HL-60 (cell line): ENCODE measurements at places on chromosomes 2 and 18.
A peak's percentile ranks its signal among the peaks of the same experiment; 100 is the strongest.

DNA sequence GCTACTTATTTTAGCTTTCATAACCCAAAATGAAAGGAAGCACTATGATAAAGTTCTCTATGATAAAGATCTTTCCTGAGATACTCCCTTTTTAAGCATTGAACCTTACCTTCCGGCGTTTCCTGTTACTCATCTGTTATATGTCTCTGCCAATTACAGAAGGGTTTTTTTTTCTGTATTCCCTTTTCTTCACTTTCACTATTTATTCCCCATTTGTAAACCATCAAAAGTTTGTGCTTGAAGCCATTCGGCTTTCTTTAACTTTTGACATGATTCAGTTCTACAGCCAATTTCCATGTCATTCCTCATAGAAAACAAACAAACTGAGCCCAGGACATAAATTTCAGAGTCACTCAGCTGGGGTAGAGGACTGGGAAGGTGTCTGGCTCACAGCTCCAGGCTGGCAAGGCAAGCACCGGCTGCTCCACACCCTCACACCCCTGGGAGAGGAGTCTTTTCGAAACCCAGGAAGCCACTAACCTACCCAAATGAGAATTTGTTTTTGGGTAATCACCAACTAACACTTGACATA lies 429.4 kb upstream of the TRIB2 start:
- no peak for DNase-seq

GRCh38 chr2:23696752-23697045 lies 230.2 kb downstream of the ATAD2B start:
- DNase-seq: no peak

DNA sequence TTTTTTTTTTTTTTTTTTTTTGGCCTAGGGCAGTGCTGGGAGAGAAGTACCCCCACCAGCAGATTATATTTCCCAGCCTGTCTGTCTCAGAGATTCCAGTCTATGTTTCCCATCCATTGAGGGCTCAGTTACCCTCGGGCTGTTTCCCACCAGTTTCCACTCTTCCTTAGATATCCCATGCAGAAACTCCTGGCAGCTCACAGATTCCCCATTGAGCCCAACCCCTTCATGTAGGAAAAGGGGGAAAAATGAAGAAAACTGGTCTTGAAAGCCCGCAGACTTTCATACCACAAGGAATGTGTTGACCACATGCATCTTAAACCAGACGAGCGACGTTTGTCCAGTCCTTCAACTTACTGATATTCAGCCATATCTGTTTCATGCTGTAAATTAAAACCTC lies 15.2 kb downstream of the ASXL3 start:
- no peak for DNase-seq

DNA sequence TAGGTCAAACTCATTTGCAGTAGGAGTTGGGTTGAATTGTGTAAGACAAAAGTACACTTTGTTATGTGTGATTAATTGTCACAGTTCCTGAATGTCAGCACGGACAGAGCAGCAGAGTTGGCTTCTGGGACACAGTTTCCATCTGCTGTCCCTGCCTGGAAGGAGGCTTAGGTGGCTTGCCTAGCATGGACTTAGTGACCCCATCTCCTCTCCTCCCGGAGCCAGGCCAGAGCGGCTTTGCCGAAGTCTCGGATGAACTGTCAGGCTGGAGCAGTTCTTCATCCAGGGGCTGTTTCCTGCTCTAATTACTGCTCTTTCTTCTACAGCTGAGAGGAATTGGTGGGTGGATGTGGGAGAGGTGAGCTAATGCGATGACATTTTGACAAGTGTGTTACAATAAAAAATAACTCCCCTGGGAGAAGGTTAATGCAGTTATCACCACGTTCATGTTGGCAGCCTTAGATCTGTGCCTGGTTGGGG lies 102.0 kb downstream of the SH3RF3 start:
- no peak for DNase-seq

GRCh38 chr2:218895759-218896500 lies 15.3 kb downstream of the WNT10A start:
- DNase-seq: no peak

DNA sequence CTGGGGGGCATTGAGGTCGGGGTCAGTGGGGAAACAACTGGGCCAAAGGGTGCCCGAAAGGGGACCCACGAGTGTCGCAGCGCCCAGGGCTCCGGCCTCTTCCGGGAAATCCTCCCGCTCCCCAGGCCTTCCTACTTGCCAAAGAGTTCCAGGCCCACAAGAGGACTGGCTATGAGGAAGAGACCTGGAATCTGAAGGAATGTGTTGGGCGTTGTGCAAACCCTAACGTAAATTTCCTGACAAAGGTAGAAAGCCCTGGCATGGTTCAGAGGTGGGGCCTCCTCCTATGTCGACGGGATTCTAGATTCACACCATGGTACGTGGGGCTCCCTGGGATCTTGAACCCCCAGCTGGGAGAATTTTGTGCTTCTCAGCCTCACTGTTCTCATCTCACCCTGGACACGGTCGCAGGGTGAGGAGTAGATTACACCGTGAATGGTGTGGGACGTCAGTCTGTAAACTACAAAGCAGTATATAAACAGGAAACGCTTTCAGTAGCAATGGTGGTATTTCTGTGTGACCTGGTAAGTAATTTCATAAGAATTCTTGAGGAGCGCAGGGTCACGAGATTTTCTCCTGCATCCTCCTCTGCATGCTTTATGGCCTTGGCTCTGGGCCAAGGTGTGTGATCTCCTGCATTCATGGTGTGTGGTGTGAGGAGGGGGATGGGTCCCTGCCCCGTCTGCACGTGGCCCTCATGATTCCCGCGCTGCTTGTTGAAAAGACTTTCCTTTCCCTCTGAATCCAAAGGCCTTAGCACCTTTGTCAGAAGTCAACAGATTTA lies 868 bp downstream of the HSBP1L1 start:
- peak; percentile 62 for DNase-seq

- DNase-seq: no peak
Measured at GRCh38 chr2:216408426-216409290, 3.6 kb upstream of the SMARCAL1 start.

DNA sequence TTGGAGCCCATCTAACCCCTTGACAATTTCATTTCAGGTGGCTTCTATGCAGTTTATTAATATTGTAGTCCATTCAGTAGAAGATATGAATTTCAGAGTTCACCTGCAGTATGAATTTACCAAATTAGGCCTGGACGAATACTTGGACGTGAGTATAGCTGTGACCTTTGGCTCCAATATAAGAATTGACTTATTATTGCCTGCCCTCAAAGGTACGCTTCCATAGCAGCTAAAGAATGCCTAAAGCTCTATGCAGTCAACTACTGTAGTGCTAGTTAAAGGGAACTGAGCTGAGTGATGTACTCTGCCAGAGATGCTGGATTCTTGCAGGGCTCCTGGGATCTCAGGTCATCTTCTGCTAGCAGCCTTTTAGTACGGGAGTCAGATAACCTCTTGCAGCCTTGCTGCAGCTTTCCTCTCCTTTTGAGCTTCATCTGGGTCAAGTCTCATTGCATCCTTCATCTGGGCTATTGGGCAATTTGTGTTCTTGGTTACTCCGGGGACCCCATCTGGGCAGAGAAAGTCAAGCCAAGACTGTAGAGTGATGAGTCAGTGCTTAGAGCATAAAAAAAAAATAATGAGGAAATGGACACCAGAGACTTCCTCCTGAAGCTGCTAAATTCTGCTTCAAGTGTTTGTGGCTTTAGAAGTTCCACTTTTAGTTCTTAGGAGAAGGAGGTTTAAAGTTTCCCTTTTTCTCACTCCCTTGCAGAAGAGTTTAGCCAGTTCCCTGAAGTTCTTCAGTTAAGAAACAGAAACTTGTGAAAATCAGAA lies 105.6 kb downstream of the PRPF40A start:
- peak; percentile 94 for DNase-seq

DNA sequence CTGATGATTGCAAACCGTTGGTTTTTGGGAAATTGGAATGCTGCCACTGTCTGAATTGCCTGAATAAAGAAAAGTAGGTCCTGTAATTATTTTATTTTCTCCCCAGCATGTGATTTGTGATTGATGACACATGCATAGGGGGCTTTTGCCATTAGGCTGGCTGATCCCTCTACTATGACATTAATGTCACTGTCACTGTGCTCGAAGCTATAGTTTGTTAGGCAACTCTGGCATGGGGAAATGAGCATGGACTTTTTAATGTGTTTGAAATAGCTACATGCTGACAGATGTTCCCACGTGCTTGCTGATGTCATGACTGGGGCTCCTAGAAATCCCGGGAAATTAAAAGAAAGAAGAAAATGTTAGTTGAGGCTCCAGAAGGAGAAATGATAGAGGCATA lies 99.1 kb downstream of the HRH4 start:
- DNase-seq: no peak

- DNase-seq: no peak
Measured at GRCh38 chr2:239813261-239814115, 211.7 kb downstream of the NDUFA10 start.

DNA sequence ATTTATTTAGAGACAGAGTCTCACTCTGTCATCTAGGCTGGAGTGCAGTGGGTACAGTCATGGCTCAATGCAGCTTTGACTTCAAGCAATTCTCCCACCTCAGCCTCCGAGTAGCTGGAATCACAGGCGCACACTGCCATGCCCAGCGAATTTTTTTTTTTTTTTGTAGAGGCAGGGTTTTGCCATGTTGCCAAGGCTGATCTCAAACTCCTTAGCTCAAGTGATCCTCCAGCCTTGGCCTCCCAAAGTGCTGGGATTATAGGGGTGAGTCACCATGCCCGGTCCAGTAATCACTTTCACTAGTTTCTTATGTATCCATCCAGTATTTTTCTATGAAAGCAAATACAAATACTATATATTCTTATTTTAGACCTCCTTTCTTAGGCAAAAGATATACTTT lies 24.0 kb downstream of the PRKAG3 start:
- DNase-seq: no peak

DNA sequence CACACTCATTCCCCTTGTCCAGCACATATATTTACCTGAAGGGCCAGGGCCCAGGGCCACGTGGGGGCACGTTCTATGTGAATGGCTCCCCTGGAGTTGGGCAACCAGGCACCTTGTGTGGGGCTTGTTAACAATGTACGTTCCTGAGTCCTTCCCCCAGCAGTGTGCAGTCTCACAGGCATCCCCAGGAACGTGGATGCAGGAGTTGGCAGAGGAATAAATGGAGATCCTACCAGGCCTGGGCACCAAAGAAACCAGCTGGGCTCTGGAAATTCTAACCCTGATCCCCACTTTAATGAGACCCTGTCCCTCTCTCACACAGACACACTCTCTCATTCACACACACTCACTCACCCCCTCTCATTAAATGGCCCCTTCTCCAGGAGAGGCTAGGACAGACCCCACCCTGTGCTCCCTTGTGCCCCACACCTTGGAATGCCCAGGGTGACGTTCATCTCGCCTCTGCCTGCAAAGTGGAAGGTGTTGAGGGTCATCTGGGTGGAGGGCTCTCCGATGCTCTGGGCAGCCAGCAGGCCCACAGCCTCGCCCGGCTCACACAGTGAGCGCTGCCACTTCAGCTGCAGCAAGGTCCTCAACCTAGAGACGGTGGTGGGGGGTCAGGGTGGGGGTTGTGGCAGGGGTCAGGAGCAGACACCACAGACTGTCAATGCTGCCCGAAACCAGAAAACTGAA lies 65.6 kb downstream of the POLR1A start:
- no peak for DNase-seq

DNA sequence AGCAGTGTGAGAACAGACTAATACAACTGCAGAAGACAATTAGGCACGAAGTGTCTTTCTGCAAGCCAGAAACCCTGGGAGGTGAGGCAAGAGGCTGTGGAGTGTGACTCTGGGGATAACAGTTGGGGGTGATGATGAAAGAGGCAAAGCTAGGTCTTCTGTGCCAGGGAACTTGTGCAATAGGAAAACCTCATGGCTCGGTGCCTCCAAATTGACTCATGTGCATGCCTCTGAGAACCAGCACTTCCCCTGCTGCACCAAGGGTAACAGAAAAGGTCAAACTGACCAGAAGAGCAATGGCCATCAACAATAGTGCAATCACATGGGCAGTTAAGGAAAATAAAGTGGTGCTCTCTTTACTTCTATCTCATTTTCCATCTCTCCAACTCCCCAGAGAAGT lies 136.4 kb downstream of the SCG2 start:
- peak; percentile 100 for DNase-seq

DNA sequence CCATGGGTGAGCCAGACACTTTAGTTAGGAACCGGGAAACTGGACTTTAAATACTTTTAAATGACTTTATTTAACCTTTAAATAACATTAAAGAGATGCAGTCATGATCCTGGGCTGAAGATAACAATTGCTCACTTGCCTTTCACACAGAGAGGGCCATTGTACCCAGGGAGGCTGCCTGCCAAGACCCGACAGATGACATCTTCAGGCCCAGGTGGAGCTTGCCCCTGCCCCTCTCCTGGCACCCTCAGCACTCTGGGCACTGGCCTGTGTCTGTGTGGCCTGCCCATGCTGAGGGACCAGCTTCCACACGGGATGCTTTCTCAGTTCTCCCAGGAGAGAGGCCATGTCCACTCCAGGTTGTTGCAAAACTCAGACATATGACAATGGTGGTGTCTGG lies 216.4 kb upstream of the MYT1L start:
- no peak for DNase-seq

DNA sequence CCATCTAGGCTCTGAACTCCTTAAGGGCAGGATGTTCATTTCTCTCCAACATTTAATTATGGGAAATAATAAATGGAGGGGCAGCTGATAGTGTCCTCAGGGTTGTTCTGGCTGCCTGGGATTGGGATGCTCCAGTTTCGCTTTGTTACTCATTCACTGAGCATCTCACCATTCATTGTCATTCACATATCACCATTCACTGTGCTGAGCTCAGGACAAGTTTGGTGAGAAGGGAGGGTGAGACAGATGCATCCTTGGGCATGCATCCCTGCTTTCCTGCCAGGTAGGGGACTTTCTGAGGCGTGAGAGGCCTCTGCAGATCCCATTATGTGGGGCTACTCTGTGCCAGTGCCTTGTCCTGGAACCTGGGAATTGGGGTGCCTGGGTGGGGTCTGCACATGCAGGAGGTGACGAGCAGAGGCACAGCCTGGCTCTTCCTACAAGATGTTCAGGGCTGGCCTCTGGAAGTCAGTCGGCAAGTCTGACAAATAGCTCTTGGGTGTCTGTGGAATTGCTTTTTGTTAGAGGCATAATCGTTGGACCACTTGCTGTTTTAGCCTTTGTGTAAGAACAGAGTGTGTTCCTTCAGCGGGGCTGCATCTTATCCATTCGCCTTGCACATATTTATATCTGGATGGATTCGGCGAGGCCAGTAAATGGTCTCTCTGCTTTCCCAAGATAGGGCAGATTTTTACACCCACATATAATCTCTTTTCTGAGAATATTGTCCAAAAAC lies 323.2 kb upstream of the THSD7B start:
- no peak for DNase-seq

DNA sequence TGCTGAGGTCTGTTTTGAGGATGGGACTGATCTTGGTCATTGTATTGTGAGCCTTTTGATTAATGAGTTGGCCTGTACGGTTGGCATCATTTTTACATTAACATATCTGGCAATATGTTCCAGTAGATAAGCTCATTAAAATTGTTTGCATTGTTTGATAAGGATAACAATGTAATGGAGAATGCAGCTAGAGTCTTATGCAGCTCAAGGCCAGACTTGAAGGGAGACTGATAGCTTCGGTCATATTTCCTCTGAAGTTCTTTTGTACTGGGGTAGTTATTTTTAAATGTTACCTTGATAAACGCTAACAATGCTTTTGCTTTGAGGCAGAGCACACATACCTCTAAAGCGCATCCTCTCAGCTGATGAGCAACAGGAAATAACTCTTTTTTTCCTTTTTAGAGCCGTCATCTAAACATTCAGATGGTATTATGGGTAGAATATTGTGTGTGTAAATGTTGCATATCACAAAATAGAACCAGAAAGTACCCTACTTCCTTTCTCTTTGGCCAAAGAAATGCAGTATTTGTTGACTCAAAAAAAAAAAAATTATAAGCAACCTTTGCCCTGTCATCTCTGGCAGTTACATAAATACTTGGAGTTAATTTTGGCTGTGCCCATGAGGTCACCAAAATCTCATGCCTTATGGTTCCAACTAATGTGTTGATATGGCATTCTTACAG lies 1.3 kb downstream of the MAPRE2 start:
- no peak for DNase-seq
